ENCODE measurements at places on chromosomes 7 and 10.

GRCh38 chr7:100048680-100049079, 894 bp upstream of the ZSCAN21 start:
- DNase-seq = no peak

DNA sequence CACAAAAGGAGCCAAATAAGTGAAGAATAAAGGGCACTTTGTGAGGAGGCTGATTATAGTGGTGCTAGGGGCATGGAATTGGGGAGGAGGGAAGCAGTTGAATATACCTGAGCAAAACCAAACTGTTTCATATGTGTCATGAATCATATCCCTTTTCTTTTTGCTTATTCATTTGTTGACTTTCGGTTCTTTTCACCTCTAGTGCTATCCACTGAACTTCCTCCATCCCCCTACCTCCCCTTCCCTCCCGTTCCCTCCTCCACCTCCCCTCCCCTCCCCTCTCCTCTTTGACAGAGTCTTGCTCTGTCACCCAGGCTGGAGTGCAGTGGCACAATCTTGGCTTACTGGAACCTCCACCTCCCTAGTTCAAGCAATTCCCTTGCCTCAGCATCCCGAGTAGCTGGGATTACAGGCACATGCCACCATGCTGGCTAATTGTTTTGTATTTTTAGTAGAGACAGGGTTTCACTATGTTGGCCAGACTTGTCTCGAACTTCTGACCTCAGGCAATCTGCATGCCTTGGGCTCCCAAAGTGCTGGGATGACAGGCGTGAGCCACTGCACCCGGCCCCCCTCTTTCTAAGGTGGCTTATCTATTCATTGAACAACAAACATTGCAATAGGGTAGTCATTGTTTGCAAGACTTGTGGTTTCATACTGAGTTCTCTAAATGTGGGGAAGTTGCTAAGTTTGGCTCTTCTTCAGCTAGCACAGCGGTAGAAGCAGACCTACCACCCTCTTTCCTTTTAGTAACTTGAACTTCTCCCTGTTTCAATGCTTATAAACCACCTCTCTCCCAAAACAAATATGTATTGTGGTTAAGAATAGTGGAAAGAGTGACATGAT, 150.4 kb upstream of the PRPS1L1 start:
- DNase-seq = no peak

GRCh38 chr10:49385939-49386922, 9.7 kb downstream of the DRGX start:
- DNase-seq = no peak

GRCh38 chr7:150357771-150358427, 10.7 kb upstream of the REPIN1 start:
- no peak for DNase-seq

- no peak for DNase-seq
Observed at GRCh38 chr10:88996927-88997326, 6.3 kb downstream of the FAS start.

DNA sequence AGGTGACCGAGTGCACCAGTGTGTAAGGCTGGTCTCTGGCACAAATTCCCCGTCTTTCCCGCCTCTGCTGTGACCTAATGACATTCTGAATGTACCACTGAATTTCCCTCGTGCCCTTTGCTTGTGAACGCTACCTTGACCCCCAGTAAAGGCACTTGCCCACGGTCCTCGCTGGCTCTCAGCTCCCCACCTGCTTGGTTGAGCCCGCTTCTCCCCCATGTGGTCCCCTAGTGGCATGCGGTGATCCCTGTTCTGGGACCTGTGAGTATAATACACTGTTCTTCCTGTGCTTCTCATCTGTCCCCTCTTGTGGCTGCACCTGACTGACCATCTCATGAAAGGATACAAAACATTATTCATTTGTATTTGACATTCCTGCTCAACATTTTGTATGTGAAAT, 495.7 kb downstream of the INHBA start:
- DNase-seq = no peak

DNA sequence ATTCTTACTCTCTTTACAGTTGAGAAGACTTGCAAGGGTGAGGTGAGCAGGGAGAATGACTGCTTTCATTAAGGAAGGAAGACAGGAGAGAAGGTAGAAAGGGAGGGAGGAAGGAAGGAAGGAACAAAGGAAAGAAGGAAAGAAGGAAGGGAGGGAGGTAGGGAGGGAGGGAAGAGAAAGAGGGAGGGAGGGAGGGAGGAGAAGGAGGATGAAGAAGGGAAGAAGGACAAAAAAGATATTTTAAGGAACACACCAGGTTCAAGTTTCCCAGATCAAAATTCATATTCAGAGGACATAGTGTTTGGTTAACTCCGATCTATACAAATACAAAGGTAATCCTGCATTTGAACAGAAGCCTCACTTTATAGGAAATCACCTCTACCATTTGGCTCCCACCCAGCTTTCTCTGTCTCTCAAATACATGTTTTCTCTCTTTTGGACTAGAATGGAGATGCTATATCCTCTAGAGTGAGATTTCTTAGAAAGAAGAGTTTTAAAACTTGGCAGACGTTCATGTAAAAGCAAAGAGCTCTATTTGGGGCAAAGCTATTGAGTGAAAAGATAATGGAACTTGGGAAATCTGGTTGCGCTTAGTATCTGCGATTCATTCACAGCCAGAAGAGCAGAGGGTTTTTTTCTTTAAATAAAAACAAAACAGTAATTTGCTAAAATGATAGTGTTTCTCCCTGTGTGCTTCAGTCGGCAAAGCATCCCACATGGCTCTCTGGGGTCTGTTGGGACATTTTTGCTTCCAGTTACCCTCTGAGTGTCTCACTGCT, 261.9 kb upstream of the LYZL1 start:
- DNase-seq = no peak

- peak; percentile 41 for DNase-seq
Observed at GRCh38 chr7:106075937-106076336, 36.2 kb downstream of the SYPL1 start.

GRCh38 chr10:104416-104815, 30.8 kb upstream of the ZMYND11 start:
- DNase-seq = no peak

DNA sequence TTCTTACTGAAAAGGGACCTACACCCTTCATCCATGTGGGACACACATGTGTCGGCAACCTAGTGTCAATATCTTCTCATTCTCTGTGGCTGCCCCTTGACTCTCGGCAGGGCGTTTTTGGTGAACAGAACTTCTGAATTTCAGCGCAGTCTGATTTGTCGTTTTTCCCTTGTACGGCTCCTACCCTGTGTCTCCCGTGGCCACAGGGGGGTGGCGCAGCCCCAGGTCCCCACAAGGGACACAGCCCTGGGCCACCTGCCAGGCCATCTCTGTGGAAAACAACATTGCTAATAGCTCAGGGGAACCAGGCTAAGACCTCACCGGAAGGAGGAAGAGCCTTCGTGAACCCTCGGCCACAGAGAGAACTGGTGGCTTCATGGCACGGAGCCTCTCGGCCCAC, 53.1 kb upstream of the NKX6-2 start:
- DNase-seq = no peak

DNA sequence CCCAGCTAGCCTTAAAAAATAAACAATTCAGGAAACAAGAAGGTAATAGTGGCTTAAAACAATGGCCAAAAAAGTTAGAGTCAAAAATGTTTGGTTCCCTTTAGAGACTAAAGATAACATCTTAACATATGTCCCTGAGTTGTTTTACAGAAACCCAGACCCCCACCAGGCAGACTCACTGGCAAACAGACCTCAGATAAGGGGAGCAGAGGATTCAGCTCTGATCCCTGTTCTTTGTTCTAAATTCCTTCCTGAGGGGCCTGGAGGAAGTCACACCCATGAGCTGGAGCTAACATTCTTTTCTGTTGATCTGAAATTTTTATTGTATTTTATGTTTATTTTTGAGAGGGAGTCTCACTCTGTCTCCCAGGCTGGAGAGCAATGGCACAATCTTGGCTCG, 247.2 kb downstream of the USP6NL start:
- DNase-seq = no peak

GRCh38 chr7:30169579-30169978, 34.8 kb downstream of the MTURN start:
- DNase-seq = no peak

DNA sequence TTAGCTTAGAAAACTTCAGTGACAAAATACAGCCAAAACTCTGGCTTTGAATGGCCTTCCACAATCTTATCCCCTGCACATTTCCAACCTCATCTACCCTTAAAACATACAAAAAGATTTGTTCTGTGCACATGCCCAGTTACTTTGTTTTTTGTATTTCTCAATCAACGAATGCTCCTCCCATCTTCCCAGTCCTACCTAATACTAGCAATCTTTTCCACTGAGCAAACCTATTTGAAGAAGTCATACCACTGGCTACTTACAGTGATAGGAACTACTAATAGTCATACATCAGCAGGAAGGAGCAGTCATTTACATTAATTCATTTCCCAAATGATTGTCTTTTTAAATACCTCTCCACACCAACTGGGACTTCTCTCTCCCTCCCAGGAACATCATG, 2.5 kb downstream of the USP54 start:
- DNase-seq = no peak

DNA sequence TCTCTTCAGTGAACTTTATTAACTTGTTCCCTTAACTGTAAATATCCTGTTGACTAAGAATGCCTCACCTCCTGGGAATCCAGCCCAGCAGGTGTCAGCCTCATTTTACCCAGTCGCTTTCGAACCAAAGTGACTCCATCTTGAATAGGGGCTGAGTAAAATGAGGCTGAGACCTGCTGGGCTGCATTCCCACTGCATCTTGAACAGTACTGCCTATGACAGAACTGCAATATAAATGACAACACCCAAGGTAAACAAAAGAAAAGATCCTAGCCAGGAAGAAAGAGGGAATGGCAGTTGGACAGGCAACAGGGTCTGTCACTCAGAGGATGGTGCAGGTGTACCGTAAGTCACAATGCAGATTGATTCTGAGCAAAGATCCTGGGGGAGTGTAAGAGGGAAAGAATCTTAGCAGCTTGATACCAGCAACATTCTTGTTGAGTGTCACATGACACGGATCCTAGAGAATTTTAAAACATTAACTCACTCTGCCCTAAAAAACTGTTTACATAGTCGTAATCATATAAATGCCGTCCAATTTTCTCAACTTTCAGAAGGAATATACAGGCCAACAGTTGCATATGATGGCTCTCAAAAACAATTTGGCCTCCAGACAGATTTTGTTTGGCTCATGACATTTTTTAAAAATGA, 4.4 kb upstream of the FAM107B start:
- DNase-seq = no peak

GRCh38 chr7:152858761-152859160, 99.2 kb downstream of the ACTR3B start:
- DNase-seq = no peak

- no peak for DNase-seq
Observed at GRCh38 chr7:52283335-52283734, 752.1 kb upstream of the POM121L12 start.

GRCh38 chr10:99595770-99596465, 24.3 kb downstream of the SLC25A28 start:
- DNase-seq = no peak

DNA sequence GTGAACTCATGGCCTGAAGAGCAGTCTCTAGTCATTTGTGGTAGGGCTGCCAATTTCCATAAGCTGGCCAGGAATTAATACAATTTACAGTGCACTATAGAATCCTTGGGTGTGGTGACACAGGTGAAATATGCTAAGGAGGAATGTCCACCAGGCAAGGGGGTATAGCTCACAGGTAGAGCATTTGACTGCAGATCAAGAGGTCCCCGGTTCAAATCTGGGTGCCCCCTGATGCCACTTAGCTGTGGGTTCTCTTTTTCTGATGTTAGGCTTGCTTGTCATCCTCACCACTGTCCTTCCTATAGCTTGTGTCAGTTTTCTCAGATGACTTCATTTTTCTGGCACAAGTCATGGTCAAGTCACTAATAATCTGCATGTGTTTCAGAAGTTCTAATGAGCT, 108.7 kb downstream of the ZNF467 start:
- no peak for DNase-seq

DNA sequence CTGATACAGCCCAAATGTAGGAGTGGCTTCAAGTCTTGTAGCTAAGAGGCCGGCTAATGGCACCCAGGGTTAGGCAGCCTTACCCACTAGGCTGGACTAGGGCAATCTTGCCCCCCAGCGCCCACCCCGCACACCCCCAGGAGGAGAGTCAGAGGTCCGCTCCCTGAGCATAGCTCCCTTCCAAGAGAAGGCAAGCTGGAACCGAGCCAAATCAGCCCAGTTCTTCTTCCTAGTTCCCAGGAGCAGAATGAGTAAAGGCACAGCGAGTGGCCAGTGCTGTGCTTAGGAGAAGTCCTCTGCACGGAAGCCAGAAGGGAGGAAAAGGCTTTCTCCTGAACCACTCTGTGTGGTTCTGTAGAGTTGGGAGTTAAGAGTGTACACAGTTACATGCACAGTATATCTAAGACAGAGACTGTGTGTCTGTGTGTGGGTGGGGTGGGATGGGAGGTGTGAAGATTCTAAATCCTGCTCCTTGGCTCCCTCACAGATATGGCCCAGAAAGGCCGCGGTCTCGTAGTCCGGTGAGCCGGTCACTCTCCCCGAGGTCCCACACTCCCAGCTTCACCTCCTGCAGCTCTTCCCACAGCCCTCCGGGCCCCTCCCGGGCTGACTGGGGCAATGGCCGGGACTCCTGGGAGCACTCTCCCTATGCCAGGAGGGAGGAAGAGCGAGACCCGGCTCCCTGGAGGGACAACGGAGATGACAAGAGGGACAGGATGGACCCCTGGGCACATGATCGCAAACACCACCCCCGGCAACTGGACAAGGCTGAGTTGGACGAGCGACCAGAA, 59.7 kb upstream of the PDCD4 start:
- no peak for DNase-seq

DNA sequence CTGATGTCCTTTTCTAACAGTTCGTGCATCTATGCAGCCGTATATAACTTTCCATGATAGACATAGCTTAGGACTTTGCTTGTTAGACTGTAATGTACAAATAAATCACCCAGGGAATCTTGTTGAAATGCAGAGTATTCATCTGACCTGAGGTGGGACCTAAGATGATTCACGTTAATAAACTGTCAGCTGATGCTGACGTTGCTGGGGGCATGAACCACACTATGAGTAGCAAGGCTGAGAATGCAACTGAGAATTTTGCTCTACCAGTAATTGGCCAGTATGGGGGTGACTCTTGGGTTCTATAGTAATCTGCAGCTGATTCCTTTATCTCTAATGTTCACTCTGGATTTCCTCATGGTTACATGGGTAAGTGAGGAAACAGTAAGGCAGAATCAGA, 130.1 kb upstream of the MALRD1 start:
- no peak for DNase-seq

DNA sequence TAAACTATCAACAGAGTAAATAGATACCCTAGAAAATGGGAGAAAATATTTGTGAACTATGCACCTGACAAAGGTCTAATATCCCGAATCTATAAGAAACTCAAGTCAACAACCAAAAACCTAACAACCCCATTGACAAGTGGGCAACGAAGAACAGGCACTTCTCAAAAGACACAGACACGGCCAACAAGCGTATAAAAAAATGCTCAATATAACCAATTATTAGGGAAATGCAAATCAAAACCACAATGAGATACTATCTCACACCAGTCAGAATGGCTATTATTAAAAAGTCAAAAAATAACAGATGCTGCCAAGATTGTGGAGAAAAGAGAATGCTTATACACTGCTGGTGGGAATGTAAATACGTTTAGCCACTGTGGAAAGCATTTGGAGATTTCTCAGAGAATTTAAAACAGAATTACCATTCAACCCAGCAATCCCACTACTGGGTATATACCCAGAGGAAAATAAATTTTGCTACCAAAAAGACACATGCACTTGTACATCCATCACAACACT, 63.2 kb upstream of the CAV2 start:
- DNase-seq = no peak

GRCh38 chr10:72088889-72089575, 681 bp upstream of the SPOCK2 start:
- DNase-seq = no peak

- no peak for DNase-seq
Observed at GRCh38 chr7:77465256-77465655, 49.1 kb upstream of the GSAP start.

- no peak for DNase-seq
Observed at GRCh38 chr10:130751106-130751840, 560.2 kb downstream of the TCERG1L start.
